ENCODE measurements at places on chromosomes 1 and 21.

GRCh38 chr1:170864238-170864637, 71.1 kb upstream of the MROH9 start:
- H3K4me1 ChIP-seq: no peaks in the 10 kb centered on the region
- peaks cover 2% of the 10 kb centered on the region for H3K27me3 ChIP-seq
- H3K4me3 ChIP-seq: no peak overlapping the region
- H3K27ac ChIP-seq: no peak overlapping the region
- H3K36me3 ChIP-seq: no peaks in the 10 kb centered on the region

DNA sequence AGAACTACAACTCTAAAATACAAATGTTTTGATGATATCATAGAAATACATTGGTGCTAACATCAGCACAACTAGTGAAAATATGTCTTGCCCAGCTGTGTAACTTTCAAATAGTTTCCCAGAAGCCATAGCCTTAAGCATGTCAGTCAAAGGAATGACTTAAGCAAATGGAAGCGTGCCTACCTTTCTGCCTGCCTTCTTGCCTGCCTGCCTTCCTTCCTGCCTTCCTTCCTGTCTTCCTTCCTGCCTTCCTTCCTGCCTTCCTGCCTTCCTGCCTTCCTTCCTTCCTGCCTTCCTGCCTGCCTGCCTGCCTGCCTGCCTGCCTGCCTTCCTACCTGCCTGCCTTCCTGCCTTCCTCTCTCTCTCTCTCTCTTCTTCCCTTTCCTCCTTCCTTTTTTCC, 104.0 kb downstream of the PBX1 start:
- no peak for DNase-seq
- no peak overlapping the region for H3K4me3 ChIP-seq
- no peaks in the 10 kb centered on the region for H3K36me3 ChIP-seq
- no peak overlapping the region for H3K27ac ChIP-seq

DNA sequence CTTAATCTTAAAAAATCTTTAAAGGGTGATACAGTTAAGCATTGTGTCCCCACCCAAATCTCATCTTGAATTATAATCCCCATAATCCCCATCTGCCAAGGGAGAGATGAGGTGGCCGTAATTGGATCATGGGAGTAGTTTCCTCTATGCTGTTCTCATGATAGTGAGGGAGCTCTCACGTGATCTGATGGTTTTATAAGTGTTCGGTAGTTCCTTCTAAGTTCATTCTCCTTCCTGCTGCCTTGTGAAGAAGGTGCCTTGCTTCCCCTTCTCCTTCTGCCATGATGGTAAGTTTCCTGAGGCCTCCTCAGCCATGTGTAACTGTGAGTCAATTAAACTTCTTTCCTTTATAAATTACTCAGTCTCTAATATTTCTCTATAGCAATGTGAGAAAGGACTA, 10.7 kb downstream of the DHRS3 start:
- H3K27ac ChIP-seq: no peak overlapping the region
- H3K36me3 ChIP-seq: no peaks in the 10 kb centered on the region
- H3K4me3 ChIP-seq: no peak overlapping the region
- no peaks in the 10 kb centered on the region for H3K4me1 ChIP-seq
- DNase-seq: no peak

- H3K4me1 ChIP-seq: peaks cover 2% of the 10 kb centered on the region
- DNase-seq: no peak
- peaks cover 6% of the 10 kb centered on the region for H3K36me3 ChIP-seq
- no peak overlapping the region for H3K4me3 ChIP-seq
- peaks cover 2% of the 10 kb centered on the region for H3K27me3 ChIP-seq
These were observed 217.5 kb downstream of the FAF1 start for GRCh38 chr1:50742523-50742922.

- H3K4me1 ChIP-seq: peaks cover 41% of the 10 kb centered on the region
- no peaks in the 10 kb centered on the region for H3K36me3 ChIP-seq
These were observed 3.6 kb upstream of the SPATC1L start for GRCh38 chr21:46187814-46188213.

GRCh38 chr1:160911441-160911840, 26.5 kb upstream of the ITLN1 start:
- H3K27me3 ChIP-seq: peaks cover 2% of the 10 kb centered on the region
- no peak for DNase-seq

DNA sequence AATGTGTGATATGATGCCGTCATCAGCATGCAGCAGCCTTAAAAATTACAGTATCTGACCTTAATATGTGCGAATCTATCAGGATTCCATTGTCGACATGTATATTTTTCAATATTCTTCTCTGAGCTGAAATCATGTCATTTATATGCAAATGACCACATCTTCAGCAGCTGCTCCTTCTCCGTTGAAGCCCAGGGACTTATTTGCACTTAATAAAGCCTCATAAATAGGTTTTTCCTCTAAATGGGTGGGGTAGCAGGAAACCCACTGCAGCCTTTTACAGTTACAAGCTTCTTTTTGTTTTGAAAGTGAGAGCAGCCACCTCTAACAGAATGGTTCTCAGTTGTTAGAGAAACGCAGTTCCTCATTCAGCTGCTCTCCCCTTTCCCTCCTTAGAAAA, 178.8 kb upstream of the ZNF644 start:
- H3K27ac ChIP-seq: no peak overlapping the region
- H3K36me3 ChIP-seq: no peaks in the 10 kb centered on the region
- no peak overlapping the region for H3K4me3 ChIP-seq
- peaks cover 3% of the 10 kb centered on the region for H3K4me1 ChIP-seq
- H3K27me3 ChIP-seq: no peaks in the 10 kb centered on the region

DNA sequence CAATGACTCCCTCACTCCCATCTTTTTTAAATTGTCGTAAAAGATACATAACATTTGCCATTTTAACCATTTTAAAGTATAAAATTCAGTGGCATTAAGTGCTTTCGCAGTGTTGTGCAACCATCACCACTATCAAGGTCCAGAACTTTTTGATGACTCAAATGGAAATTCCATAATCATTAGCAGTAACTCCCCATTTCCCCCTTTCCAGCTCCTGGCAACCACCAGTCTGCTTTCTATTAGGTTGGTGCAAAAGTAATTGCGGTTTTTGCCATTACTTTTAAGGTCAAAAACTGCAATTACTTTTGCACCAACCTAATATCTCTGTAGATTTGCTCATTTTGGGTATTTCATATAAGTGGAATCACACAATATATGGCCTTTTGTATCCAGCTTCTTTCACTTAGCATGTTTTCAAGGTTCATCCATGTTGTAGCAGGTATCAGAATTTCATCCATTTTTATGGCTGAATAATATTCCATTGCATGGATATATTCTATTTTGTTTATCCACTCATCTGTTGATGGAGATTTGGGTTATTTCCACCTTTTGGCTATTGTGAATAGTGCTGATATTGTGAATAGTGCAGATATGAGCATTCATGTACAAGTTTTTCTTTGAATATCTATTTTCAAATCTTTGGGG, 159.7 kb downstream of the HIVEP3 start:
- no peak overlapping the region for H3K27ac ChIP-seq
- DNase-seq: no peak
- H3K27me3 ChIP-seq: peaks cover 3% of the 10 kb centered on the region
- no peak overlapping the region for H3K4me3 ChIP-seq
- H3K36me3 ChIP-seq: peaks cover 8% of the 10 kb centered on the region

GRCh38 chr1:117651616-117652015, 45.8 kb downstream of the TENT5C start:
- no peak for DNase-seq
- peaks cover 4% of the 10 kb centered on the region for H3K27me3 ChIP-seq
- no peak overlapping the region for H3K4me3 ChIP-seq
- no peak overlapping the region for H3K27ac ChIP-seq

GRCh38 chr1:201137579-201138310, 10.8 kb upstream of the ASCL5 start:
- DNase-seq: no peak
- H3K4me1 ChIP-seq: peaks cover 35% of the 10 kb centered on the region
- no peak overlapping the region for H3K27ac ChIP-seq
- peaks cover 5% of the 10 kb centered on the region for H3K27me3 ChIP-seq
- H3K4me3 ChIP-seq: no peak overlapping the region

- H3K4me1 ChIP-seq: peaks cover 11% of the 10 kb centered on the region
- H3K27ac ChIP-seq: no peak overlapping the region
- H3K36me3 ChIP-seq: no peaks in the 10 kb centered on the region
These were observed 7.8 kb downstream of the F11R start for GRCh38 chr1:161013131-161013487.

DNA sequence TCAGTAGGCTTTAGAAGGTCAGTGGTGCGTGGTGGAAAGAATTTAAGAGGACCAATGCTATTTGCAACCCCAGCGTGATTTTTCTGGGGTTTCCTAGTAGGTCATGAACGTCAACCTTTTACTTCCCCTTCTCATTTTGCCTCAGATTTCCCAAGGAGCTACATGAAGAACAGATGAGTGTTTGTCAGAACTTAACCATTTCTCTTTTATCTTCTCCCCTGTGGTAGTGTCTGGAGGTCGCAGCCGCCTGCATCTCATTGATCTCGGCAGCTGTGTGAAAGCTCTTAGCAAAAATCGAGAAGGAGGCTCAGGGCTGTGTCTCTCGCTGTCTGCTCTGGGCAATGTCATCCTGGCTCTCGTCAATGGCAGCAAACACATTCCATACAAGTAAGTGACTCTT, 491.1 kb downstream of the KIF26B start:
- H3K4me3 ChIP-seq: no peak overlapping the region
- H3K4me1 ChIP-seq: no peaks in the 10 kb centered on the region
- peaks cover 28% of the 10 kb centered on the region for H3K36me3 ChIP-seq
- no peak overlapping the region for H3K27ac ChIP-seq

DNA sequence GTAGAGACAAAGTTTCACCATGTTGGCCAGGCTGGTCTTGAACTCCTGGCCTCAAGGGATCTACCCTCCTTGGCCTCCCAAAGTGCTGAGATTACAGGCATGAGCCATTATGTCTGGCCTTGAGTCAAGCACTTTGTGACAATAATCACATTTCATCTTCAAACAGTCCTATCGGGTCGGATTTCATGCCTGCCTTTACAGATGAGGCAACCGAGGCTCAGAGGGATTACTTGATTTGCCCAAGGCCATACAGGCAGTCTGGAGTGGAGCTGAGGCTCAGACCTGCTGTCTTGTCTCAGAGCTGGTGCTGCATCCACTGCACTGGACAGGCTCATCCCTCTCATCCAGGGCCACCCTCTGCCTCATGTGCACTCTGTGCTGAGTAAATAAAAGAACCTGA, 26.6 kb downstream of the FAM151A start:
- no peak overlapping the region for H3K27ac ChIP-seq
- H3K27me3 ChIP-seq: peaks cover 3% of the 10 kb centered on the region
- no peak overlapping the region for H3K4me3 ChIP-seq
- no peak for DNase-seq

- no peaks in the 10 kb centered on the region for H3K27me3 ChIP-seq
- H3K4me1 ChIP-seq: no peaks in the 10 kb centered on the region
- no peak overlapping the region for H3K4me3 ChIP-seq
- no peak for DNase-seq
- H3K27ac ChIP-seq: no peak overlapping the region
- no peaks in the 10 kb centered on the region for H3K36me3 ChIP-seq
These were observed 338.6 kb downstream of the TBX15 start for GRCh38 chr1:118649369-118650106.

GRCh38 chr1:197638316-197638715, 137.0 kb downstream of the DENND1B start:
- H3K4me3 ChIP-seq: peak overlapping the region; percentile 14
- peak; percentile 49 for DNase-seq
- H3K4me1 ChIP-seq: peaks cover 24% of the 10 kb centered on the region
- H3K27me3 ChIP-seq: peaks cover 4% of the 10 kb centered on the region
- no peaks in the 10 kb centered on the region for H3K36me3 ChIP-seq

DNA sequence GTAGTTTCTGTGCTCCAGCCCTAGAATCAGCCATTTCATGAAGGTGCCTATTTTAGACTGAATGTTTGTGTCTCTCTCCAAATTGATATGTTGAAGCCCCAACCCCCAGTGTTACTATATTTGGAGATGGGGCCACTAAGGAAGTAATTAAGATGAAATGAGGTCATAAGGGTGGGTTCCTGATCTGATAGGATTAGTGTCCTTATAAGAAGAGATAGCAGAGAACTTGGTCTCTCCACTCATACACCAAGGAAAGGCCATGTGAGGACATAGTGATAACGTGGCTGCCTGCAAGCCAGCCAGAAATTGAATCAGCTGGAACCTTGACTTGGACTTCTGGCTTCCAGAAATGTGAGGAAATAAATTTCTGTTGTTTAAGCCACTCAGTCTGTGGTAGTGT, 12.3 kb downstream of the RAVER2 start:
- DNase-seq: no peak
- H3K36me3 ChIP-seq: no peaks in the 10 kb centered on the region
- no peak overlapping the region for H3K27ac ChIP-seq

GRCh38 chr1:151611288-151611790, 511 bp upstream of the SNX27 start:
- H3K36me3 ChIP-seq: no peaks in the 10 kb centered on the region
- H3K4me3 ChIP-seq: peak overlapping the region; percentile 83
- peak overlapping the region; percentile 46 for H3K27ac ChIP-seq

GRCh38 chr21:44414291-44415072, 40.8 kb upstream of the LRRC3 start:
- peaks cover 4% of the 10 kb centered on the region for H3K36me3 ChIP-seq
- no peak overlapping the region for H3K27ac ChIP-seq
- DNase-seq: no peak
- no peak overlapping the region for H3K4me3 ChIP-seq
- peaks cover 3% of the 10 kb centered on the region for H3K4me1 ChIP-seq

DNA sequence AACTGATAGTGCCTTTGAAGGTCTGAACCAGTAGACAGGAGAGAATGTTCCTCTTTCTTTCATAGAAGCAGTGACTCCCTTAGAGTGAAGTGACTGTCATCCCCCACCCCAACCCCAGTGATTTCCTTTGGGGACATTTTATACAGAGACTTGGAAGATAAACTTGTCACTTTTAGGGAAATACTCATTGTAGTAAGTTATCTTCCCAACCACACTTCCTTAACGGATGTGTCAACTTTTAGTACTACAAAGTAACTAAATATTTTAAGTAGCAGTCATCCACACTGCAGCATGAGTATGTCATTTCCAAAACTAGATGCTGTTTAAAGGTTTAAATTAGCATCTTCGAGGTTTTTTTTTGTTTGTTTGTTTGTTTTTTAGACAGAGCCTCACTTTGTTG, 13.7 kb downstream of the LRRC8B start:
- H3K27ac ChIP-seq: no peak overlapping the region
- H3K4me1 ChIP-seq: peaks cover 8% of the 10 kb centered on the region
- H3K27me3 ChIP-seq: no peaks in the 10 kb centered on the region
- H3K4me3 ChIP-seq: no peak overlapping the region
- no peak for DNase-seq

- H3K36me3 ChIP-seq: no peaks in the 10 kb centered on the region
- DNase-seq: no peak
- H3K27me3 ChIP-seq: no peaks in the 10 kb centered on the region
- H3K4me1 ChIP-seq: no peaks in the 10 kb centered on the region
- H3K4me3 ChIP-seq: no peak overlapping the region
These were observed 644.0 kb downstream of the PTPRC start for GRCh38 chr1:199282751-199283305.

DNA sequence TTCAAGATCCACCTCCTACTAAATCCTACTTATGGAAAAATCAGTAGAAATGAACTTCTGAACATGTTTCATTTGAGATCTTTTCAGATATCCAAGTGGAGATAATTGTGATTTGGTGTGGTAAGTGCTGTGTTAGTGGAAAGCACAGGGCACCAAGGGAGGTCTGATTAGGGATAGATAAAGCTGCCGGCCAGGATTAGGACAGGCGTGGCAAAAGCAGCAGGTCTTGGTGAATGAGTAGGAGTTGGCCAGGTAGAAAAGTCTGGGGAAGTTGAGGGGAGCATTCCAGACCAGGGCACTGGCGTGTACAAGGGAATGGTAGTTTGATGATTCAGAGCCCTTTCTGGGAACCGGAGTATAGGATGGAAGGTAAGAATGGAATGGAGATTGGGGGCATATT, 47.8 kb downstream of the AZIN2 start:
- H3K27ac ChIP-seq: no peak overlapping the region
- no peak overlapping the region for H3K4me3 ChIP-seq
- H3K27me3 ChIP-seq: peaks cover 4% of the 10 kb centered on the region
- H3K4me1 ChIP-seq: peaks cover 7% of the 10 kb centered on the region
- no peaks in the 10 kb centered on the region for H3K36me3 ChIP-seq

- no peak overlapping the region for H3K4me3 ChIP-seq
- H3K4me1 ChIP-seq: peaks cover 21% of the 10 kb centered on the region
- no peaks in the 10 kb centered on the region for H3K36me3 ChIP-seq
- no peak for DNase-seq
These were observed 722.2 kb downstream of the RWDD3 start for GRCh38 chr1:95956215-95956614.

Data from glutamatergic neuron (in vitro differentiated cells).